Upper lobe of left lung (tissue), 6 donors: ENCODE measurements at places on chromosomes 1 and 21. TPM values are rescaled to one million over a fixed set of nuclear protein-coding genes. Genes with fewer than 3 reads are reported as not detected.

PLA2G4A gene
- total RNA-seq: 7.3 TPM

GRCh38 chr1:53896635-53897229 lies 2.7 kb downstream of the DIO1 start:
- DNase-seq: no peak
- H3K36me3 ChIP-seq: no peaks in the 10 kb centered on the region
- no peaks in the 10 kb centered on the region for H3K4me1 ChIP-seq
- no peak overlapping the region for H3K4me3 ChIP-seq

DNA sequence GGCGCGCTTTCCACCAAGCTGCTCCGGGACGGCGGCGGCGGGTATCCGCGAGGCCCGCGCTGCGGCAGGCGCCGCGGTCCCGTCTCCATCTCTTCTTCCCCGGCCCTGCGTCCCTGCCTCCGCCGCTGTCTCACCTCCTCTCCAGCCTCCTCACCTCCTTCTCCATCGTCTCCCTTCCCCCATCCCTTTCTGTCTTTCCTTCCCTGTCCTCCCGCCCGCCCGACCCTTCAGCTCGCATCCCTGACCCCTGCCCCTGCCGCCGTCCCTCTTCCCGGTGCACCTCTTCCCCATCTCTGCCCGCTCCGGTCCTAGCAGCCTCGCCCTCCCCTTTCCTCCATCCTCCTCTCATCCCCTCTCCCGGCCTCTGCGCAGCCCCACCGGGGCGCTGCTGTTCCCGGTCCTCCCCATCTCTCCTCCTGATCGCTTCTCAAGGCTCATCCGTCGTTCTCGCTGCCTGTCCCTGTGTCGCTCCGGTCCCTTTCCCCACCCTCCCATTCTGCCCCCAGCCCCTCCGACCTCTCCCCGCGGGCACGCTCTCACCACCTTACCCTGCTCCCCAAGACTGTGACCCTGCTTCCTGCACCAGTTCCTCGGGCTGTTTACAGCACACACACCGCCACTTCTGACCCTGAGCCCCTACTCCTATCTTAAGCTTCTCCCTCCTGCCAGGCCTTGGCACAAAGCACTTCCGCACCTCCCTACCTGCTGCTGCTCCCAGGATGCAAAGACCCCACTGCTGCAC lies 760 bp upstream of the NPHP4 start:
- peaks cover 26% of the 10 kb centered on the region for H3K4me1 ChIP-seq
- H3K4me3 ChIP-seq: peak overlapping the region; percentile 99
- no peaks in the 10 kb centered on the region for H3K27me3 ChIP-seq
- no peak for DNase-seq
- peak overlapping the region; percentile 1 for H3K27ac ChIP-seq
- H3K36me3 ChIP-seq: no peaks in the 10 kb centered on the region

DNA sequence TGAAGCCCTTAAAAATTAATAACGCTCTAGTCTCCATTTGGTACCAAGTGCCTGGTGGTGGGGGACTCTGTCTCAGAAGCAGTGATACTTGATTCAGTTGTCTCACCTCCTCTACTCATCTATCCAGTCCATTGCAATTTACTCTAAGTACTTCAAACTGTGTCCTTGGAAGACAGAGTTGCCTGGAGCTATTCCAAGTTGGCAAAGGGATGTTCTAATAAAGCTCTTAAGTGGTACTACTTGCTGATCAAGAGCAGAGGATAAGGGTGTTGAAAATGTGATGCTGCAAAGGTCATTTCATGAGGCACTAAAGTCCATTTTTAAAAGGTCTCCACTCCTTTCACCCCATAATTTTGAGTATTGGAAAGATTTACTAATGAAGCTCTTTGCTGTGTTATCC lies 142.2 kb downstream of the NFIA start:
- H3K4me3 ChIP-seq: no peak overlapping the region
- no peaks in the 10 kb centered on the region for H3K36me3 ChIP-seq
- H3K4me1 ChIP-seq: peaks cover 17% of the 10 kb centered on the region
- no peaks in the 10 kb centered on the region for H3K27me3 ChIP-seq

DNA sequence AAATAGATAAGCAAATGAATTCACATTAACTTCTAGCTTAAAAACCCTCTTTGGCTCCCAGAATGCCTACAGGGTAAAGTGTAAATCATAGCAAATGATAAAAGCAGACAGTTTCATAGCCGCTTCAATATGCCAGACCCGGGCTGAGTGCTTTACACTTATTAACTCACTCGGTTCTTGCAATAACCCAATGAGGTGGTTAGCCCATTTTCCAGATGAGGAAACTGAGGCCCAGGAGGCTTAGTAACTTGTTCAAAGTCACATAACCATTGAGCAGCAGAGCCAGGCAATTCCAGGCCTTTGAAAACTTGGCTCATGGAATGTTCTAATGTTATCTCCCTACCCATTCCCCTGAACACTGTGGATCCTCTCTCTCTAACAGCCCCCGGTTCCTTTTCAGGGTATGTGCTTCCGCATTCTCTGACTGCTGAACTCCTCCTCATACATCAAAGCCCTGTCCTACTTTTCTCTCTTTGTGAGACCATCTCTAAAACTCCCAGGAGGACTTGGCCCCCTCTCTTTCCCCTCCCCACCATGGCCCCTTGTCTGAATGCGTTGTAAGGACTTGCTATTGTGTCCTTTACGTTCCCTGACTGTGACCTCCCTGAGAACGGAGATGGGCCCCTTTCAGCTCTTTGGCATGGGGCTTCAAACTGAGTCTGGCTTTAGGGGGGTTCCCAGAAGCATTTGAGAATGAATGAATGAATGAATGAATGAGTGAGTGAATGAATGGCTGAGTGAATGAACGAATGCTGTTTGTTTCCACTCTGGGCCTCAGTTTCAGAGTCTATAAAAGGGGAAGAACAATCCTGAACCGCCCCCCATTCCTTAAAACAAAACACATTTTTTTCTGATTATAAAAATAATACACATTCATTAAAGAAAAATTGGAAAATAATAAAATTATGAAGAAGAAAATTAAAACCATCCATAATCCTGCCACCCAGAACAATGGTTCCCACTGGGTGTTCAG lies 15.6 kb upstream of the RUNX3 start:
- H3K27ac ChIP-seq: no peak overlapping the region
- no peak for DNase-seq
- H3K4me1 ChIP-seq: no peaks in the 10 kb centered on the region
- no peak overlapping the region for H3K4me3 ChIP-seq
- no peaks in the 10 kb centered on the region for H3K27me3 ChIP-seq

GRCh38 chr1:7454052-7454815 lies 316.9 kb upstream of the VAMP3 start:
- peak; percentile 47 for DNase-seq
- H3K36me3 ChIP-seq: no peaks in the 10 kb centered on the region
- H3K4me1 ChIP-seq: peaks cover 10% of the 10 kb centered on the region
- no peaks in the 10 kb centered on the region for H3K27me3 ChIP-seq
- no peak overlapping the region for H3K4me3 ChIP-seq

GRCh38 chr1:18175051-18175450 lies 67.5 kb downstream of the IGSF21 start:
- H3K27me3 ChIP-seq: no peaks in the 10 kb centered on the region
- H3K4me3 ChIP-seq: no peak overlapping the region
- no peaks in the 10 kb centered on the region for H3K36me3 ChIP-seq
- DNase-seq: no peak
- no peaks in the 10 kb centered on the region for H3K4me1 ChIP-seq

KCNE2 gene
- total RNA-seq: not detected

GRCh38 chr1:155242805-155243358 lies 12.4 kb downstream of the ENTREP3 start:
- H3K4me1 ChIP-seq: peaks cover 30% of the 10 kb centered on the region
- no peak overlapping the region for H3K4me3 ChIP-seq
- DNase-seq: no peak
- H3K36me3 ChIP-seq: peaks cover 11% of the 10 kb centered on the region
- H3K27me3 ChIP-seq: no peaks in the 10 kb centered on the region
- peak overlapping the region; percentile 91 for H3K27ac ChIP-seq

S1PR1 gene
- 72.1 TPM for total RNA-seq

DNA sequence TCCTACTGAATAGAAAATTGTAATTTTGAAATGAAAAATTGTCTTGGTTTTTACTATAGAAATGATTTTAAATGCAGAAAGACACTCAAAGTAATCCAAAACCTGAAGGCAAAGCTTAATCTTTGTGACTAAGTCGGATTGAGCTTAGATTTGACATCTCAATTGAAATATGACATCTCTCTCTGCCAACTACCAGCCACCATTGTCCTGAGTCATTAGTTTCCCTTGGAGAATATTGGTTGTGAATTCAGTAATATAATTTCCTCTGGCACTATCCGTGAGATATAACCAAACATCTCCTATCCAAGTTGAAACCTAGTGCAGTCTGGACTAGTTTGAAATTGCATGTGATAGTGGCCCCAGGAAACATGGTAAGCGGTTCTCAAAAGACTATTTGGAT lies 37.1 kb downstream of the PLA2G4A start:
- H3K27ac ChIP-seq: no peak overlapping the region
- no peaks in the 10 kb centered on the region for H3K27me3 ChIP-seq
- no peaks in the 10 kb centered on the region for H3K4me1 ChIP-seq

DNA sequence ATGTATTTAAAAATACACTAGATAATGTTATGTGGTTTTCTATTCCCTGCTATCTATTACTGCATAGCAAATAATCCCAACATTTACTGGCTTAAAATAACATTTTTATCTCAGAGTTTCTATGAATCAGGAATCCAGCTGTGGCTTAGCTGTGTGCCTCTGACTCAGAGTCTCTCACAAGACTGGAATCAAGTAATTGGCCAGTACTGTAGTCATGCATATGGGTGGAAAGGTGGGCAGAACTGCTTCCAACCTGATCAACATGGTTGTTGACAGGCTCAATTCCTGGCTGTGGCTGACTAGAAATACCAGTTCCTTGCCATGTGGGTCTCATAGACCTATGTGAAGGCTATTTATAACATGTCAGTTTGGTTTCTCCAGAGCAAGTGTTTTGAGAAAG lies 131.8 kb downstream of the PDE4B start:
- H3K4me1 ChIP-seq: no peaks in the 10 kb centered on the region
- no peak overlapping the region for H3K27ac ChIP-seq
- no peak overlapping the region for H3K4me3 ChIP-seq
- H3K36me3 ChIP-seq: no peaks in the 10 kb centered on the region

DNA sequence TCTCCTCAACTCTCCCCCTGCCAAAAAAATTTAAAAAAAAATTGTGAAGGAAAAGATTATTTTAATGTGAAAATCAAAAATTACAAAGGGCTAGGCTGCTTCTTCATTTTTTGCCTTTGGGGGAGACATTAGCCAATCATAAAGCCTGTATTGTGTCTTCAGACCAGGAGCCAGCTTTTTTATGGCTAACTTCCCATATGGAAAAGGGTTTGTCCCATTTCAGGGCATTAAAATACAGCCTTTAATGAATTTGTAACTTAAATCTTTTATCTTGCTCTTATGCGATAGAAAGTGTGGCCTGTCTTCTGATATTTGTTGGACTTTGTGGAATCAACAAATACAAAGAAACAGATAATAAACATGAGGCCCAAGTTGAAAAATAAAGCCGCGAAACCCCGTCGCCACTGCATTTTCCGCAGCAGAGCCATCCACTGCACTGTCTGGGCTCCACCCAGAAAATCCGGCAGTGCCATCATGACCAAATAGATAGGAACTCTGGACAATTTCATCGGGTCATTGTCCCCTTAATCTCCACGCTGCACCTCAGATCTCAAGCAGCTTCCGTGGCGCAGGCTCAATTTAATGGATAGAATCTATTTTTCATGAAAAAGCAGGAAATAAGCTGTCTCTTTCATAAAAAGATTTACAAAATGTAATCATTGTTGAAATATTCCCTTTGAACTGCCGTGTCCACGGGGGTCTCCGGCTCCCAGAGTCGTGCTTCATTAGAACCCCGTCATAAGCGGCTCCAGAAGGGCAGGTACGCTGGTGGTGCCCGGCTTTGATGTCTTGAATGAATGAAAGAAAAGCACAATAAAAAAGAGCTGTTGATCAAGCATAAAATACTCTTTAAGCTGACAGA lies 277.6 kb downstream of the TM2D1 start:
- no peaks in the 10 kb centered on the region for H3K27me3 ChIP-seq
- H3K4me1 ChIP-seq: peaks cover 22% of the 10 kb centered on the region
- DNase-seq: no peak
- no peak overlapping the region for H3K4me3 ChIP-seq

GRCh38 chr1:246131095-246131494 lies 376.0 kb downstream of the SMYD3 start:
- H3K4me1 ChIP-seq: no peaks in the 10 kb centered on the region
- no peak overlapping the region for H3K27ac ChIP-seq

DNA sequence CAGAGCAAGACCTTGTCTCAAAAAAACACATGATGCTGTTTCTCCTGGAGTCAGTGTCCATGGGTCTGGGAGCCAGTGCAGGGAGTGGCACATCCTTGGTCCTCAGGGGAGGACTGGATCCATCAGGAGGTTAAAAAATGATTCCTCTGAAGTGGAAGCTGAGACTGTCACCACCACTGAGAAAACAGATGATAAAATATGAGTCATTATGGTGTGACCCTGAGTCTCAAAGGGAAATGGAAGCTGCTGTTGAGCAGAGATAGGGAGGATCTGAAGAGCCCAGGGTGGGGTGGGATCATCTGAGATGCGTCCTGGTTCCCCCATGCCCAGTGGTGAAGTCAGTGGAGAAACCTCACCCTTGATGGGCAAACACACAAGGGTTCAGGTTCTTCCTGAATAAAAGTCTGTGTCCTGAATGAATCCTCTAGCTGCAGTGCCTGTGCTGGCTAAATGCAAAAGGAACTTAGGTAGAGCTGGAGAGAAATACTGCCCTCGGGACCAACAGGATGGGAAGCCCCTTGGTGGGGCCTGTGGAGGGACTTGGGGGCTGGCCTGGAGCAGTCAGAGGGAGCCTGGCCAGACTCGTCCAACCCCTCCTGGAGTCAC lies 61.6 kb upstream of the TENT5B start:
- H3K27ac ChIP-seq: no peak overlapping the region
- H3K27me3 ChIP-seq: no peaks in the 10 kb centered on the region
- no peaks in the 10 kb centered on the region for H3K36me3 ChIP-seq
- H3K4me1 ChIP-seq: no peaks in the 10 kb centered on the region
- no peak overlapping the region for H3K4me3 ChIP-seq

GRCh38 chr1:55358581-55358980 lies 143.4 kb upstream of the USP24 start:
- no peaks in the 10 kb centered on the region for H3K27me3 ChIP-seq
- no peak overlapping the region for H3K4me3 ChIP-seq
- no peaks in the 10 kb centered on the region for H3K36me3 ChIP-seq
- no peak overlapping the region for H3K27ac ChIP-seq
- no peak for DNase-seq
- H3K4me1 ChIP-seq: no peaks in the 10 kb centered on the region

GBP4 gene
- 21.1 TPM for total RNA-seq

MXRA8 gene
- 125 TPM for total RNA-seq
